ENCODE measurements at places on chromosomes 13 and 19.

- DNase-seq: peak; percentile 25
Observed at GRCh38 chr19:2251106-2252054, 2.3 kb downstream of the AMH start.

GRCh38 chr19:58434217-58434616 lies 5.7 kb downstream of the ZNF132 start:
- DNase-seq: peak; percentile 51

DNA sequence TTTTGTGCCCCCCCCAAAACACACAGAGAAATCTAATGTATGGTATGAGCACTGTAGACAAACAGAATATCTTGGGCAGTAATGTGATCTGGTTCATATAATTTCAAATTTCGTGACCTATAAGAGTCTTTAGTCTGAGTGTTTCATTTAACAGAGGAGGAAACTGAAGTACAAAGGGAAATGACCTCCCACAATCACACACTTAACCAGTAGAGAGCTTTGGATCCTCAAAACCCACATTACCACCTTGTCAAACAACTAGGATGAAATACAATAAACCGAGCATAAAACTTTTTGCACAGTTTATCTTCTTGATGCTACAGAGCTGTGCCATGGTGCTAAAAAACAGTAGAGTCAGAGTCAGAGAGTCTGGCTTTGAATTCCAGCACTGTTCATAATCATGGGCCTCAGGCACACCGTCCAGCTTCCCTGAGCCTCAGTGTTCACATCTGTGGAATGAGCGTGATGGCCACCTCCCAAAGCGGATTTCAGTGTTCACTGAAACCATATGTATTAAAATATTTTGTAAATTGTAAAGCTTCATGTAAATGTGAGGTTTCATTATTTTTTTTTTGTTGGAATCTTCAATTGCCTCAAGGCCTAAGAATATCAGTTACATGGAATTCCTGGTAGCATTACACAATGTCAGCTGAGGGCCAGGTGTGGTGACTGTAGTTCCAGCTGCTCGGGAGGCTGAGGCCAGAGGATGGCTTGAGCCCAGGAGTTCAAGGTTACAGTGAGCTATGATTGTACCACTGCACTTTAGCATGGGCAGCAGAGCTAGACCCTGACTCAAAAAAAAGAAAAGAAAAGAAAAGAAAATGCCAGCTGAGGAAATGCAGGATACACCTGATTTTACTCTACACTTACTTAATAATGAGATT lies 126.4 kb upstream of the FRY start:
- DNase-seq: no peak

GRCh38 chr13:21590231-21590630 lies 13.7 kb downstream of the MICU2 start:
- peak; percentile 27 for DNase-seq

- DNase-seq: no peak
Observed at GRCh38 chr13:113545931-113546516, 38.5 kb upstream of the TFDP1 start.

GRCh38 chr13:43116242-43116641 lies 92.9 kb downstream of the DNAJC15 start:
- DNase-seq: no peak

DNA sequence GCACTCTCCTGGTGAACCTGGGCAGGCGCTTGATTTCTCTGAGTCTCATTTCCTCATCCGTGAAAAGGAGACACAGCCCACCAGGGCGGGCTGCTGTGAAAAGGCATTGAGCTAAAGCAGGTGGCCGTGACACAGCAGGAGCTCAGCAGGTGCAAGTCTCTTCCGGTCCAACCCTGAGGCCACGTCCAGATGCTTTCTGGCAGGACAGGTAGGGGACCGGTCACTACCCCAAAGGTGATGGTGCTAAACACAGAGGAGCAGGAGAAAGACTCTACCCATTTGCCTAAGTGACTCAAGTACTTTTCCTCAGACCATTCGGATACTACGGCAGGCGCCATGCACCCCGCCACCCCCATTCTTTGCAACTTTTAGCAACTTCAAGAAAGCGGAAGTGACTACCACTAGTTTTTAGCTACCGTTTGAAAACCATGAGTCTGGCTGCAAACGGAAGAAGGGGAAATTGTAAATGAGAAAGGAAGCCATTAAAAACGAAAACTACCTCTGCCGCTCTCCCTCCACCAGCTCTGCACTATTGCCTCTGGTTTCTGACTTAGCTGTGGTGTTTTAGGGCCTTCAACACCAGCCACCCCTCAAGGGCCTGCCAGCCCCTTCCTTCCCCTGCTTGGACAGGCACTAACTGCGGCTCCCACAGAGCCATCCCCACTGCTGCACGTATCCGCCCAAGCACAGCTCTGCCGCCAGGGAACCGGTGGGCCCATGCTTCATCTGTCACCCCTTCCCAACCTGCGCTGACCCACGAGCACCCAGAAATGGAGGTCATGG lies 4.8 kb downstream of the PPP6R1 start:
- DNase-seq: no peak
